Stimulated activated CD4-positive, alpha-beta T cell treated with anti-CD3 and anti-CD28 coated beads, Interleukin-4, amount 100 ng/mL, for 4 hours (primary cell): ENCODE measurements at places on chromosomes 2 and 18.

GRCh38 chr2:58896638-58897037 is 655.5 kb upstream of the FANCL start:
- no peak for DNase-seq

- no peak for DNase-seq
Observed at GRCh38 chr2:9637330-9637729, 6.5 kb upstream of the YWHAQ start.

DNA sequence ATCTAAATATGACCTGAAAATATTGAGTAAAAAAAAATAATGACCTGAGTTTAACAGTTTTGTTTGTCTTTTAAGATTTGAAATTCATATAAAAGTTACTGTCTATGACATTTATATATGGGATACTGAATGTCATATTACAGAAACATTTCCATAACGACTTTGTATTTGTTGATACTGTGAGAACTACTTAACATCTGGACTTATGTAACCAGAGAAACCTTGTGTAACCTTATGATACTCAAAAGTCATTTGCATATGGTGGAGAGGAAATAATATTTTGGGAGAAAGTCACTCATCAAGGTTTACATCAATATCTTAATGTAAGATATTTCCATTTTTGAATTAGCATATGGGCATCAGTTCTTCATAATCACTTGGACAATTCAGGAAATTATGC is 12.6 kb downstream of the MFSD6 start:
- no peak for DNase-seq

DNA sequence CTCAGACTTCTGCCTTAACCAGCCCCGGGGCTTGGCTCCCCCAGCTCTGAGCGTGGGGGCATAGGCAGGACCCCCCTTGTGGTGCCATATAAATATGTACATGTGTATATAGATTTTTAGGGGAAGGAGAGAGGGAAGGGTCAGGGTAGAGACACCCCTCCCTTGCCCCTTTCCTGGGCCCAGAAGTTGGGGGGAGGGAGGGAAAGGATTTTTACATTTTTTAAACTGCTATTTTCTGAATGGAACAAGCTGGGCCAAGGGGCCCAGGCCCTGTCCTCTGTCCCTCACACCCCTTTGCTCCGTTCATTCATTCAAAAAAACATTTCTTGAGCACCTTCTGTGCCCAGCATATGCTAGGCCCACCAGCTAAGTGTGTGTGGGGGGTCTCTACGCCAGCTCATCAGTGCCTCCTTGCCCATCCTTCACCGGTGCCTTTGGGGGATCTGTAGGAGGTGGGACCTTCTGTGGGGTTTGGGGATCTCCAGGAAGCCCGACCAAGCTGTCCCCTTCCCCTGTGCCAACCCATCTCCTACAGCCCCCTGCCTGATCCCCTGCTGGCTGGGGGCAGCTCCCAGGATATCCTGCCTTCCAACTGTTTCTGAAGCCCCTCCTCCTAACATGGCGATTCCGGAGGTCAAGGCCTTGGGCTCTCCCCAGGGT is 5.5 kb downstream of the CTDSP1 start:
- no peak for DNase-seq

DNA sequence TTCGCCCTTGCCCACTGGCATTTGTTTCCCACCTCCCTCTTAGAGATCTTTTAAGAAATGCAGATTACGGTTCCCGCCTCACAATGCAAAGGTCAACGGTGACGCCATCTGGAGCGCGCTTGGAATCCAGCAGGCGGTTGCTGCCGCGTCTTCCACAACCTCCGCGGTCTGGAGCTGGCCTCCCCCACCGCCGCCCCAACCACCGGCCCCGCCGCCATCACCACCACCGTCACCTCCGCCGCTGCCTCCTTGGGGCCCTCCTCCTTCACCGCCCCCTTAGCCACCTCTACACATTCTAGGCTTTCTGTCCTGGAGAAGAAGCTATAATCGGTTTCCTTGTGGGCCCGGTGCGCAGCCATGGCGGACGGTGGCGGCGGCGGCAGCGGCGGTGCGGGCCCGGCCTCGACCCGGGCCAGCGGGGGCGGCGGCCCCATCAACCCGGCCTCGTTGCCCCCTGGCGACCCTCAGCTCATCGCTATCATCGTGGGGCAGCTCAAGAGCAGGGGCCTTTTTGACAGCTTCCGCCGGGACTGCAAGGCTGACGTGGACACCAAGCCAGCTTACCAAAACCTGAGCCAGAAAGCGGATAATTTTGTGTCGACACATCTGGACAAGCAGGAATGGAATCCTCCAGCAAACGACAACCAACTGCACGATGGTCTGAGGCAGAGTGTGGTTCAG is at the start of gene BOD1L2:
BOD1L2 (plus strand) TSS at position 132 of the 681 bp plus-strand sequence; CDS start at position 358, 226 bp downstream.
- no peak for DNase-seq
